ENCODE measurements at places on chromosomes 3 and 15.

GRCh38 chr15:65646486-65646885, 24.7 kb downstream of the SLC24A1 start:
- DNase-seq: no peak

DNA sequence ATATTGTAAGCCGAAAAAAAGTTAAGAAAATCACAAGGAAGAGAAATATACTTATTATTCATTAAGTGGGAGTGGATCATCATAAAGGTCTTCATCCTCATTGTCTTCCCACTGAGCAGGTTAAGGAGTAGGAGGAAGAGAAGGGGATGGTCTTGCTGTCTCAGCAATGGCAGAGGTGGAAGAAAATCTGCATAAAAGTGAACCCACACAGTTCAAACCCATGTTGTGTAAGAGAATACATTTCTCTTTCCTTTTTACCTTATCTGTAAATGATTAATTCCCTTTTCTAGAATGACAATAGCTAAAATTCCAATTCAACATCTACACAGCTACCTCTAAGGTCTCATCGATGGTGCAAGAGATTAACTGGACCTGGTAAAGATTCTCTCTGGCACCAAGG, 904.6 kb downstream of the EPHA3 start:
- DNase-seq: no peak

- DNase-seq: no peak
Observed at GRCh38 chr3:25781145-25781757, 2.0 kb downstream of the NGLY1 start.

DNA sequence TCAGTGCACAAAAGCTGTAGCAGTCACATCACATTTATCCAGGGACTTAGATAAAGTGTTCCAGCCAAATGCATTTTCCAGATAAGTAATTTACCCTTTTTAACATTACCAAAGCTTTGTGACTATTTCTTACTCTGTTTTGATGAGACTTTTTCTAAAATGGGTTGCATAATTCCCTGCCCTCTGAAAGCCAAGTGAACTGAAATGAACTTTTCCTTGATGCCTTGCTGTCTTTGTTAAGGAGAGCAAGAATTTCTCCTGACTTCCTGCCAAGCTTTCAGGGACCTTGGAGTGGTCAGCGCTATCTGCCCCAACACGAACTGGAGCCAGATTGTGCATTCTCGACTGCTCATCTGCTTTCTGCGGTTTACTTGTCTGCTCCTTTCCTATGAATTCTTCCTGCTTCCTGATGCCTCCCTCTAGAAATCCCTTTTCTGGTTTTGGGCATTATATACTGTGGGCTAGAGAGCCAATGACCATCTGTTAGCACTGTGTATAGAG, 34.8 kb downstream of the EIF4E3 start:
- peak; percentile 87 for DNase-seq

- no peak for DNase-seq
Observed at GRCh38 chr15:51129535-51130188, 35.0 kb upstream of the TNFAIP8L3 start.

DNA sequence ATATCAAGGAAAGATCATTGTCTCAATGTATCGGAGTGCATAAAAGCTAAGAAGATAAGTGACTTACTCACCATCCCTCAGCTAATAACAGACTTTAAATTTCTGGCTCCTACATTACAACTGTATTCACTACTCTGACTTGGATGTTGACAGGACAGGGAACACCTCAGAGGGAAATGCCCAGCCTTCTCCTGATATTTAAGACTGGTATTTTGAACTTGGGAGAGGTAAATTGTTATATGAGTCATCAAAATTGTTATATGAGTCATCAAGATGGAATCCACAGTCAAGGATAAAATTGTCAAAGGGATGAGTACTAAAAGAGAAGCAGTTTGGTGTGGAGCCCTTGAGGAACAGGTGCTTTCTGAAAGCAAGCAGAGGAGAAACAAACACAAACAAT, 961.4 kb downstream of the VGLL3 start:
- DNase-seq: no peak
